Activated T-helper 1 cell treated with anti-CD3 and anti-CD28 coated beads, Interleukin-2, amount 50 U/mL, for 16 hours (primary cell): ENCODE measurements at places on chromosomes 6 and 20.

GRCh38 chr6:121652223-121652622, 216.8 kb downstream of the GJA1 start:
- no peak for DNase-seq

DNA sequence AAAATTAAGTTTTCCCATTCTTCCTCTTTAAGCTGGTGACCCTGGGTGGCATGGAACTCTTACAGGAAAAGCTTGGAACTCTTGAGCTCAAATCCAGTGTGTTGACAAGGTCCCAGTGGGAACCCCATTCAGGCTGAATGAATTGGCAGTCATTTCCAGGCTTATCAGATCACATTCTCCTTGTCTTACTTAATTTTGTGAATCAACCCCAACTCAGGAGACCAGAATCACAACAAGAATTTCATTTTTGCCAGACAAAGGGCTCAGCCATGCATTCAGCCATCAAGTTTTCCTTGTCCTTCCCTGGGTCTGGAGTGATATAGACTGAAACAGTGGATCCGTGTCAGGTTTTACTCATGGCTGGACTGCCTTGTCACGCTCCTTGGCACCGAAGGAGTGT, 92.1 kb upstream of the EEF1E1 start:
- DNase-seq: no peak

DNA sequence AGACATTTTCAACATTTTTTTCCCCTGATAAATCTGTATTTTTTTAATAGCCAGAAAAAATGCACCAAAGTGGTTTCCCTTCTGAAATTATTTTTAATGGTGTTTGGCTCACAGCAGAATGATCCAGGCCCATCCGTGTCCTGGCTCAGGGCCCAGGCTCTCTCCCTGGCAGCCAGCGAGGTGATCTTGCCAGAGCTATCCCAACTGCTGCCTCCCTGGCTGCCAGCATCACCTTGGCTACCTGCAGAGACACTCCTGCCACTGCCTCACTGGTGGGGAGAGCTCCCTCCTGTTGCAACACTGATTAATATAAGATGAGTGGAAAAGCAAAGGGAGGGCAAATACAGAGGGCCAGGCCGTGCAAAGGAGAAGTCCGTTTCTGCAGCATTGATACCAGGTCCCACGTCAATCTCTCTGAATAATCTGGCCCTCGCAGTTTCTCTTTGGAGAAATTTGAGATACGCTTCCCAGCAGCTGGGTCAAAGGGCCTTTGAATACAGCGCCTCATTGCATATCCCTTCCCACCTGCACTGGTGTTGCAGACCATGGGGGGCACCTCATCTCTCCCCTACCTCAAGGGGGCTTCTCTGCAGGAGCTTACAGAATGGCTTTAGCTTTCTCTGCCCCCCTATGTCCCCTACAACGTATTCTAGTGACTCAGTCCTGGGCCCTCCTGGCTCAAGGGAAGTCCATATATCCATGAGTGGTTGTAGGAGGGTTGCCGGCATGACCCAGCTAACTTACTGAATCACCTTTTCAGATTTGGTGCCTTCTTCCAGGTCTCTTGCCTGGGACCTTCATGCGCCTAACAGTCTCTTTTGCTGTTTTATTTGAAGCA, 12.8 kb upstream of the DSTN start:
- DNase-seq: no peak

GRCh38 chr6:25869840-25870239, 4.2 kb downstream of the SLC17A3 start:
- DNase-seq: no peak

DNA sequence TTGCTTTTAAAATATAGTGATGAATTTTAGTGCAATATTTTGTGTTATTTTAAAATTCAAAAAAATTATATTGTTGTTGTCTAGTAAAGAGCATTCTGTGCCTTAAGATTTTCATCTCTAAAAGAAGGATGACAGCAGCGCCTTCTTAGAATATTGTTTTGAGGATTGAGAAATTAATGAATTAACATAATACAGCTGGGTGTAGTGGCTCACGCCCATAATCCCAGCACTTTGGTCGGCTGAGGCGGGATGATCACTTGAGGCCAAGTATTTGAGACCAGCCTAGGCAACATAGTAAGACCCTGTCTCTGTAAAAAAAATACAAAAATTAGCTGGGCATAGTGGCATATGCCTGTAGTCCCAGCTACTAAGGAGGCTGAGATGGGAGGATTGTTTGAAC, 6.8 kb downstream of the TIAM2 start:
- DNase-seq: no peak

- no peak for DNase-seq
These were observed 29.2 kb downstream of the FIG4 start for GRCh38 chr6:109720311-109720710.

DNA sequence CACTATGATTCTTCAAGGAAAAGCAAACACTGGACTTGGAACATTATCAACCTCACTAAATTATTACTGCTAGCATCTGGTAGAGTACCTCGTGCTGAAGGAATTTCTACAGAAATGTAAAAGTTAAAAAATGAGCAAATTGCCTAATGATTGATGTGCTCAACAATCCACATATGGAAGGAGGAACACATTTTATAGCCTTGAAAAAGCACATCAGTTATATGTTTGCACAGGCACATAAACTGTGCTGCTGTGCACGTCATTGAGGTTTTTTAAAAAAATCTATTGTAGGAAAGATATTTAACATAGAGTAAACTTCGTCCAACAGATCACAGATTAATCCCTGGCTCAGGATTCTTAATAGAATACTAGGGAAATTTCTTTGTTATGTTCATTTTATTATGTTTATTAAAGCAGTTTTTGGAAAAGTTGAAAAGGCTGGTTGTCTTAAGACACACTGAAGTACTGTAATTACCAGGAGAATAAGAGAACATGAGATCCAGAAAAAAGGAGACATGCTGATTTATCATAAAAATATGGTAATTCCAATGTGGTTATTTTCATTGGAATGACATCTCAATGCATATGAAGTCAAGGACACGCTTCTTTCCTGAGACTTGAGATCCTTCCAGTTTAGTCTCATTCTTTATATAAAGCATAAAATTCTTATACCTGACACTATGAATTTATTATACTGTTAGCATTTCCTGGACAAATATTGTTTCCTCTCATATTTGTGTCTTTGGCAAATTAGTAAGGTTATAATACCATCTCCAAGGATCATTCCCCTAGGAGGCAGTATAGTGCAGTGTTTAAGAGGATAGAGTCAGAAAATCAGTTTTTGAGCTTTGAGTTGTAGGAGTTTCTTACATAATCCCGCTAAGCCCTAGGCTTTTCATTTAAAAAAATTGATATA, 511.1 kb downstream of the TENT5A start:
- DNase-seq: no peak

DNA sequence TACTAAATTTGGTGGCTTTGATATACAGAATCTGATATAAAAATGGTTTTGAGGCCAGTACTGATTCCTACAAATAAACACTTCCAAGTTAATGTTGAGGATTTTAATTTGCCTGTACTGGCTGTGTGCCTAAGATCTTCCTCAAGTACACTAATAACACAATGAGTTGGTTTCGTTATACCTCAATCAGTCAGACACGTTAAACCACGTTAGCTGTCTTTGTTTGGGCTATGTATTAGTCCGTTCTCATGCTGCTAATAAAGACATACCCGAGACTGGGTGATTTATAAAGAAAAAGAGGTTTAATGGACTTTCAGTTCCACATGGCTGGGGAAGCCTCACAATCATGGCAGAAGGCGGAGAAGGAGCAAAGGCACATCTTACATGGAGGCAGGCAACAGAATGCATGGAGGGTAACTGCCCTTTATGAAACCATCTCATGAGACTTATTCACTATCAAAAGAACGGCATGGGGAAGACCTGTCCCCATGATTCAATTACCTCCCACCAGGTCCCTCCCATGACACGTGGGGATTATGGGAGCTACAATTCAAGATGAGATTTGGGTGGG, 46.2 kb downstream of the NT5E start:
- DNase-seq: no peak

GRCh38 chr20:58816957-58817651, 33.6 kb downstream of the GNAS-AS1 start:
- DNase-seq: no peak

DNA sequence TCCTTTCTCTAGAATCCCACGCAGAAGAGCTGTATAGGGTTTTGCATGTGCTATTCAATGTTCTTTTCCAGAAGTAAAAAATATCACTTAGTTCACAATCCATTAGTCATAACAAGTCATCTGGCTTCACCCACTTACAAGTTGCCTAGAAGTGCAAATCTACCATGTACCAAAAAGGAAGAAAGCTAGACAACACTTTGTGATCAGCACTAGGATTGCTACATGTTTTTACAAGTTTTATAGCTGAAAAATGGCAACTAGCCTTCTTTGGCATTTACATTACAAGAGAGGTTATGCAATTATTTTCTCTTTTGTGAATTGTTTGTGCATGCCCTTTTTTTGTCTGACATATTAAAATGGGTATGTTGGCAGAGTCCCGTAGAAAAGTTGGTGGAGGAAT, 85.6 kb upstream of the PTPRK start:
- no peak for DNase-seq

GRCh38 chr6:43644940-43645612, at the start of gene RSPH9:
TSS of gene RSPH9 (plus strand) at chr6:43645036. CDS start at chr6:43645099, 63 bp downstream.
- peak; percentile 18 for DNase-seq

- no peak for DNase-seq
These were observed 621.9 kb upstream of the CITED2 start for GRCh38 chr6:139996253-139996834.

DNA sequence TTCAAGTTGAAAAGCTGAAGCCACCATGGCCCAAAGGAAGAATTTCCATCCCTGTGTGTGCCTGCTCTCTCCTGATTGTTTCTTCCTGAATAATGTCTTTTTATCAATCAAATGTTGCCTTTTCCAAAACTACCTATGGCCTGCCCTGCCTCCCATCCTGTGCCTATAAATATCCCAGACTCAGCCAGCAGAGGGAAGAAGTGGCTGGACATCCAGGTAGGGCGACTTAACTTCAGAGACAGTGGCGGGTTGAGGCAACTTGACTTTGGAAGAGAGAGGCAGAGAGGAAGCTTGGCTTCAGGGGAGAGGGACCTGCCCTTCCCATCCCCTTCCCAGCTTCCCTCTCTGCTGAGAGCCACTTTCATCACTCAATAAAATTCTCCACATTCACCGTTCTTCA, 133.0 kb downstream of the LCA5 start:
- no peak for DNase-seq

DNA sequence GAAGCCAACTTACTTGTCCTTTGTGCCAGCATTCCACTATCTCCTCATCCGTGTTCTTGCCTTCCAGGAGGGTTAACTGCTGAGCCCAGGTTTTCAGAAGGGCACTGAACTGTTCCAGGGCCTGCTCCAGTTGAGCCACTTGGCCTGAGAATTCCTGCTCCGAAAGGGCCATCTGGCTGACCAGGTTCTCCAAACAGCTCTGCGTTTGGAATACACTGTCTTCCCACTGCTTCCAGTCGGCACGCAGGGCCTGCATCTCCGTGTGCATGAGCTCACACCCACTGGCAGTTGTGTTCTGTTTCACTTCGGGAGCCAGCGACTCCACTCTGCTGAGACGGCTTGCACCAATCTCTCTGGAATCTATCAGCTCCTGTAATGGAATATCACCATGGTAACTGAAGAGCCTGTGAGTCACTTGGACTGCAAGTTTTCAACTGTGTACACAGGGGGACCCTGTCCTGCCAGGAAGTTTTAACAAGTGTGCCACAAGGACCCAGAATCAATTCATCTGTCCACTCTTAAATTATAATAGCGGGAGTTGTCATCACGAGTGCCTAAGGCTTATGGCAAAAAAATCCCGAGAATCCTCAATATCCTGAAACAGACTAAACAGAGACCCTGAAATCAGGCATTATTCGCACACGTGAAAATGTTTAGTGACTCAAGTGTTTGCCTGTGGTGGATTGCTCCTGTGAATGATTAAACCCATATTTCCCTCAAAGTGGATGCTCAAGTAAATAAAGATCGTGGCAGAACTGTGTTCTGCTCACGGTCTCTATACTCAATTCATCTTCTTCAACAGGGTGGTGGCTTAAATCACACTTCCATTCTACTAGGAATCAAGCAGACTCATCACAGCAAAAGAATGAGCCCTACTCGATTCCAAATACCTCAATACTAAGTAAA, 255.9 kb downstream of the SYNE1 start:
- no peak for DNase-seq

- no peak for DNase-seq
These were observed 53.1 kb upstream of the TULP4 start for GRCh38 chr6:158259136-158259535.

DNA sequence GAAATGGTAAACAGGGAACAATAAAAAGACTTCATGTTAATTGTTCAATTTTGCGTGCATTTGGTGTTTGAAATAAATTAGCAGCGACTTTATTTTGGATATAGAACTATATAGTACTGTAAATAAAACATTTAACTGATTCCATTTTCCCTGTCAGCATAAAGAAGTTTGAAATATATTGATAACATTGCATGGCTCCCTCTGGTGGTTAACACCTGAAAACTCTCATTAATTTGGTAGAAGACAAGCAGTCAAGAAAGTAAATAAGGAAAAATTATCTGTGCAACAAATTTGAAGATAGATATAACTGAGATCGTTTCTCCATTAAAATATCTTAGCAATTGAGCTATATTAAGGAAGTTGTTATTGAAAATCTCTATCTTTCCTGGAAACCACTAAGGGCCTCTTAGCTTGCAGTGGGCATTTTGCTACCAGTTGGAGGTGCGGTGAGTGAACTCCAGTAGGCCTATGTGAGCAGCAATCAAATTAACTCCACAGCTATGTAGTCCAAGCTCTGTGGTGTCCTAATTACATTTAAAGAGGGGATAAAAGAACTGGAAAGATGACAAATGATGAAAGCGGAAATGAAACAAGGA, 435.7 kb upstream of the FKBP1C start:
- no peak for DNase-seq

GRCh38 chr20:33864324-33864963, 53.3 kb downstream of the CHMP4B start:
- DNase-seq: no peak

- DNase-seq: no peak
These were observed 176.0 kb downstream of the MAFB start for GRCh38 chr20:40512994-40513393.

DNA sequence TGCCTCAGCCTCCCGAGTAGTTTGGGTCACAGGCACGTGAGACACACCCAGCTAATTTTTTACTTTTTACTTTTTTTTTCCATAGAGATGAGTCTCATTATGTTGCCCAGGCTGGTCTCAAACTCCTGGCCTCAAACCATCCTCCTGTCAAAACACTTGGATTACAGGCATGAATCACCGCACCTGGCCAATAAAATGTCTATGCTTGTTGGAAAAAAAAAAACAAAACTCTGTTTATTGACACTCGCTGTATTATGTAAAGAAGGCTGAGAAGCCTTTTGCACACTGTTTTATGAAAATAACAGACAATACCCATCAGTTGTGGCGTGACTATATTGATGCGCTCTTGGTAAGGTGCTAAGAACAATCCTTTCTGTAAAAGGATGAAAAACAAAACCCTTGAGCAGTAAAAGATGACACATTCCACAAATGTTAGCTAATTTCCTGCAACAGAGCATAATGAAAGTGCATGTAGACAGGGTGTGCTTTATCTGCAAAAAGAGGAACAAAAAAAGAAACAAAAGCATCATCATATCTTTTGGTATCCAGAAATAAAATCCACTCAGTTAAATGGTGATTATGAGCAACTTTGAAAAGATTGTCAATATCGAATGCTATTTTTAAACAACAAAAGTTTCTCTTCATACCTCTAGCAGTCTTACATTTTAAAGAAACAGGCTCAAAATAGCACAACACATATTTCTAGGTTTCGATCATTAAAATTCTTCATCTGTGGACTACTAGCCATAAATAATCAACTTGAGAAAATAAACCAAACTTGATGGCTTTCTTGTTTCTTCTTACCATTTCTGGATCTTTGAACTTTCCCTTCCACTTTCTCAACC, 108.3 kb upstream of the PHACTR1 start:
- no peak for DNase-seq
